ENCODE measurements at places on chromosomes 1 and 21. TPM values are rescaled to one million over a fixed set of nuclear protein-coding genes. Genes with fewer than 3 reads are reported as not detected.

GRCh38 chr1:98280049-98280448, 359.2 kb upstream of the DPYD start:
- no peak for DNase-seq

- no peak for DNase-seq
These were observed 26.6 kb downstream of the CDC14A start for GRCh38 chr1:100378956-100379355.

- no peak for DNase-seq
These were observed 69.7 kb upstream of the RGL1 start for GRCh38 chr1:183735069-183735860.

The ADAMTS4 gene
- total RNA-seq: under 0.01 TPM

- DNase-seq: no peak
These were observed 3.6 kb downstream of the KCNN3 start for GRCh38 chr1:154866257-154867063.

GRCh38 chr1:182552527-182552926, 36.5 kb downstream of the RNASEL start:
- no peak for DNase-seq

The TEX35 gene
- total RNA-seq: not detected

- no peak for DNase-seq
These were observed 15.0 kb upstream of the KCNN3 start for GRCh38 chr1:154884869-154885701.

The S100A14 gene
- total RNA-seq: not detected

DNA sequence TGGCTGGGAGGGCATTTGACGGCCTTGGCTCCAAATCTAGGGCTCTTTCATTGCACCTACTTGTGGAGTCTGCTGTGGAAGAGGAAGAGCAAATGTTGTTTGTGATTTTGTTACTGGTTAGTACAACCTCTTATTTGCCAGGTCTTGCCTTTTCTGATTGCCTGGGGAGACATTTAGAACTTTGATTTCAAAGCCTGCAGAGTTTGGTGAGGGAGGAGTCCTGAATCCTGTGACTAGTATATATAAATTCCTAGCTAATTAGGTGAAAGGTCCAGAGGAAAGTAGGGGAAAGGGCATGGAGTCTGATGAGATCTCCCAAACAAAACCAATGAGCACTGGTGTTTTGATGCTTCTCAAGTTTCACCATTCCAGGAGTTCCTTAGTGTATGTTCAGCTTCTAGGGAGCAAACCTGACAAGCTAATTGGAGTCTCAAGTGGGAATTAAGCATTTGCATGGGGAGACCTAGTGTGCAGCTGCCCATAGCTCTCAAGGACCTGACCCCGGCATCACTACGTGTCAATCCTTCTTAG, 5.1 kb upstream of the HMGCS2 start:
- no peak for DNase-seq

GRCh38 chr1:159142726-159143510, 28.5 kb upstream of the CADM3 start:
- DNase-seq: no peak

GRCh38 chr1:117843791-117844190, 85.6 kb downstream of the GDAP2 start:
- no peak for DNase-seq

GRCh38 chr1:247366926-247367645, 35.4 kb upstream of the ZNF496 start:
- DNase-seq: no peak

DNA sequence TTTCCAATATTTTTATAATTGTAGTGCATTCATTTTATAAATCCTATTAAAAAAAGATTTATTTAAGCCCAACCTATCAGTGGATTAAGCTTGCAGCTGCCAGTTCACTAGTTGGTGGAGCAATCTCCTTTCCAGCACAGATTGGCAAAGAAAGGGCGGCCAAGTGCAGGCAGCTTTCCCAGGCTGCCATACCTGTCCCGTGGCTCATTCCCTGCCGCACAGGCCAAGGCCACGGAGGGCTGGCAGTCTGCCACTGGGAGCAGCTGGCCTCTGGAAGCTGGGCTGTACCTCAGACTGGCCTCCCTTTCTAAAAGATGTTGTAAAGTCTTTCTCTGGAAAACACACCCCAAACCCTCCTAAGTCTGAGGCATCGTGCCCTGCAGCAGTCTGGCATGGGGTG, 74.2 kb downstream of the SIM2 start:
- no peak for DNase-seq

The FCGR3A gene
- total RNA-seq: 1.6 TPM

DNA sequence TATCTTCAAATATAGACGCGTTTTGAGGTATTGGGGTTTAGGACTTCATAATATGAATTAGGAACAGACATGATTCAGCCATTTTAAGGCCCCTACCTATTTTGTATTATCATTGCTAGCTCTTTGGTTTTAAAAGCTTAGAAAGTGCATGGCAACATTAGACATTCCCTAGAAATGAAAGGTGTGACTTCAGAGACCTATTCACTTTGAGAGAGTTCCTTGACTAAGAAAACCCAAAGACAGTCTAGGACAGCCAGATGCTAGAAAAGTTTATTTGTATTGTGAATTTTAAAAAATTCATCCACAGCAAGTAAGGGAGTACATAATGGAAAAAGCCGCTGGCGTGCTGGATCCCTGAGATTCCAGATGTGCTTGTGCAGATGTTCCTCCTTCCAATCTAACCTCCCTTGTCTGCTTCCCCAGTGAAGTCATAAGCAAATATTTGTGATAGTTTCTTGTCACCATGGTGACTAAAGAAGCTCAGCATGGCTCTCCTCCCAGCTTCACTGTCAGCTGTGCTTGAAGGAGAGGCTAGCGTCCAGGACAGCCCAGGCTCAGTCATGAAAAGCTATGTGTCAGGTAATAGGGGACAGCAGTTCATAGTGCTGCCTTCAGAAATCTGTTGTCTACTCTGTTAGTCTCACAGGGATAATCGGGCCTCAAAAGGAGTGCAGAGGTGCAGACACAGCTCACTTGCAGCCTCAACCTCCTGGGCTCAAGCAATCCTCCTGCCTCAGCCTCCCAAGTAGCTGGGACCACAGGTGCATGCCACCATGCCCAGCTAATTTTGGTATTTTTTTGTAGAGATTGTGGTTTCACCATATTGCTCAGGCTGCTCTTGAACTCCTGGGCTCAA, 34.8 kb downstream of the KPNA6 start:
- DNase-seq: no peak

DNA sequence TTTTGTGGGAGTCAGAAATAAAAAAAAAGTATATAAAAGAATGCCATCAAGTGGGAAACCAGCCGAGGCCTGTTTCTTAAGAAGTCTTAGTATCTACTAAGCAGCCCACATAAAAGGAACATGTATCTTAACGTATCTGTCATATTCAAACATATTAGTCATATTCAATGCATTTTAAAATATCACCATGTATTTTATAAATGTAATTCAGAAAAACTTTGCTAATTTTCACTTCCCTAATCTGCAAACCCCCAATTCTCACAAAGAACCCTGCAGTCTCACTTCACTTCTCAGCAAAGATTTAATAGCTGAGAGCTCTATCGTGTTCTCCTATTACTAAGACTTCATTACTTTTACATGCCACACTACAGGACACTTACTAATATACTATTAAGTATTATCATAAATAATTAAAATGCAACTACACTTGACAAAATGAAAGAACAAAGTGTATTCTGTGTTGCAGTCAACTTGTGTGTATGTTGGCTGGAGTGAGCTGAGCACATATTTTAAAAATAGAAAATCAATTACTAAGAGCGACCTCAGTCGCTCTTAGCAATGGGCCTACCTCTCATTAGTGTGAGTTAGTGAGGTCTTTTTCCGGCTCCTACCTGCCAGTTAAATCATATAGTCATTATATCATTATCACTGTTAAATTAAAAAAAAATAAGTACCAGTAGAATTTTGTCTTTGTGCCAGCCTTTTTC, 484.3 kb downstream of the LMO4 start:
- DNase-seq: no peak

Data from hematopoietic multipotent progenitor cell (in vitro differentiated cells).